CD8-positive, alpha-beta memory T cell (primary cell): ENCODE measurements at places on chromosomes 13 and 19. TPM values are rescaled to one million over a fixed set of nuclear protein-coding genes. Genes with fewer than 3 reads are reported as not detected.

ZNF534 gene
- not detected for total RNA-seq

MPND gene
- total RNA-seq: 18.3 TPM

GSX1 gene
- total RNA-seq: not detected

CA11 gene
- total RNA-seq: 12.7 TPM

CCDC8 gene
- not detected for total RNA-seq

SBSN gene
- not detected for total RNA-seq

CCDC169 gene
- total RNA-seq: not detected

ITPKC gene
- 5.5 TPM for total RNA-seq
